ENCODE measurements at places on chromosomes 12 and 14.
A peak's percentile ranks its signal among the peaks of the same experiment; 100 is the strongest.

GRCh38 chr14:78254911-78255461 is 84.8 kb downstream of the NRXN3 start:
- no peak for DNase-seq

DNA sequence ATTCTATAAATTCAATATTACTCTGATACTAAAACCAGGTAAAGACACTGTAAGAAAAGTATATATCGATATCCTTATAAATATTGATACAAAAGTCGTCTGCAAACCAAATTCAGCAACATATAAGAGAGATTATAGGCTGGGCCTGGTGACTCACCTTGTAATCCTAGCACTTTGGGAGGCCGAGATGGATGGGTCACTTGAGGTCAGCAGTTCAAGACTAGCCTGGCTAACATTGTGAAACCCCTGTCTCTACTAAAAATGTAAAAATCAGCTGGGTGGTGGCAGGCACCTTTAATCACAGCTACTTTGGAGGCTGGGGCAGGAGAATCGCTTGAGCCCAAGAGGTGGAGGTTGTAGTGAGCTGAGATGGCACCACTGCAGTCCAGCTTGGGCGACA is 13.5 kb upstream of the TUBA1C start:
- no peak for DNase-seq

- no peak for DNase-seq
These were observed 494.4 kb upstream of the RGS6 start for GRCh38 chr14:71437870-71438269.

GRCh38 chr14:85572845-85573244 is 42.9 kb downstream of the FLRT2 start:
- DNase-seq = peak; percentile 73

GRCh38 chr12:124613151-124613585 is 45.8 kb upstream of the NCOR2 start:
- DNase-seq = peak; percentile 83

- peak; percentile 53 for DNase-seq
These were observed 135.0 kb upstream of the LRIG3 start for GRCh38 chr12:59055204-59055860.

GRCh38 chr12:4736091-4736490 is 15.9 kb downstream of the GALNT8 start:
- DNase-seq = no peak

DNA sequence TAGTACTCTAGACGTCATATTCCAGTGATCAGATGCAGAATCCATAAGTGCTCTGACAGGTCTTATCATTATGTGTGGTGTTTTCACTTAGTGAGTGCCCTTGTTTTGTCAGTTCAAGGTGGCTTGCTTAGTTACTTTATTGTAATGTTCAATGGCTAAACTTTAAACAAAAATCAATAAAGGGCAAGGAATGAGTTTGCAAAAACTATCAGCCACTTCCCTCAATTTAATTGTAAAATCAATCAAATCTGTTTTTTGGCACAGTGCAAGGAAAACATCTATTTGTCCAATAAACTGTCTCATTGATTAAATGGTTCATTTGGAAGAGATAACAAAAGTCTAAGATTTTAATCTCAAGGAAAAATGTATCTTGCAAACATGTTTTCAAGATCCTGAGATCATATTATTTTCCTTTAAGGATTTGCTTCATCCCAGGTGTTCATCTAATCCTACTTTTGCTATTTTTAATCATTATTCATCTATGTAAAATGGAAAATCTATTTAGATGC is 59.6 kb upstream of the EEA1 start:
- no peak for DNase-seq

GRCh38 chr14:55781046-55781445 is 201.0 kb downstream of the KTN1 start:
- DNase-seq = no peak

DNA sequence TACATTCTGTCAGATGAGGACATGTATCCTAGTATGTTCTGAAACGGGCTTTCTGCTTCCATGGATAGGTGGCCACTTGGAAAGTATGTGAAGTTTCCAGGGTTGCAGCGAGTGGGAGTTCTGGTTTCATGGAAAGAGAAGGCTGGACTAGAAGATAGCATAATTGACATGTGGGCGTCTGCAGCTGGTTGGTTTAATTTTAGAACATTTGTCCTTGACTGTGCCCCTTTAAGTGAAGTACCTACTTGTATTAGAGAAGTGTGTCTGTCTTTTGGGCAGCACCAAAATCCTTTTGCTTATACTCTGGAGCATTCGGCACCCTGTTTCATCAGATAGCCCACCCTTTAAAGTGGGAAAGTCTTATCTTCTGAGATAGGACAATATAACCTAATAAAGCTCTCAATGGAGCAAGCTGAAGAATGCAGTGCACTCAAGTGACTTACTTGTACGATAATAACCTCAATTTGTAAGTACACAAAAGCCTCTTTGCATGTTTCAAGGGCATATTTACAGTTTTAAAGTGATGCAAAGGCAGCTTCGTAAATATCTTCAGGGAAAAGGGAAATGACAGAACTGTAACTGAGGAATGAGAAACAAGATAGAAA is 35.2 kb downstream of the NTN4 start:
- no peak for DNase-seq

DNA sequence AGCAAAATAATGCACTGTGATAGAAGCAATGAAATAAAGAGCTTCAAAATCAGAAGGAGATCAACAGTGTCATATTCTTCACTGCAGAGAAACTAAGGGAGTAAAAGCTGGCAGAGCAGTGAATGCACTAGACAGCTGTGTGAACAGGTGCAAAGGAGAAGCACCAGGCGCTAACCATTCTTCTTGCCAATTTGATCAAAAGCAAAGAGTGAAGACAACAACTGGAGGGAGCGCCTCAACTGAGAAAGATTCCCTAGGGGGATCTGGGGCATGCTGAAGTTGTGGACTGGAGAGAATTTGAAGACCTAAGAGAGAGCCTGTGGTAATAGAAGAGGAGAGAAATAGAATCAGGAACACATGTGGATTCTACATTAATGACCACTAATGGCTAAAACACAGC is 50.4 kb upstream of the OVCH1 start:
- no peak for DNase-seq

GRCh38 chr12:57626921-57627445 is 6.0 kb downstream of the B4GALNT1 start:
- DNase-seq = no peak

GRCh38 chr14:90924621-90925340 is 108.6 kb upstream of the TTC7B start:
- DNase-seq = peak; percentile 73

DNA sequence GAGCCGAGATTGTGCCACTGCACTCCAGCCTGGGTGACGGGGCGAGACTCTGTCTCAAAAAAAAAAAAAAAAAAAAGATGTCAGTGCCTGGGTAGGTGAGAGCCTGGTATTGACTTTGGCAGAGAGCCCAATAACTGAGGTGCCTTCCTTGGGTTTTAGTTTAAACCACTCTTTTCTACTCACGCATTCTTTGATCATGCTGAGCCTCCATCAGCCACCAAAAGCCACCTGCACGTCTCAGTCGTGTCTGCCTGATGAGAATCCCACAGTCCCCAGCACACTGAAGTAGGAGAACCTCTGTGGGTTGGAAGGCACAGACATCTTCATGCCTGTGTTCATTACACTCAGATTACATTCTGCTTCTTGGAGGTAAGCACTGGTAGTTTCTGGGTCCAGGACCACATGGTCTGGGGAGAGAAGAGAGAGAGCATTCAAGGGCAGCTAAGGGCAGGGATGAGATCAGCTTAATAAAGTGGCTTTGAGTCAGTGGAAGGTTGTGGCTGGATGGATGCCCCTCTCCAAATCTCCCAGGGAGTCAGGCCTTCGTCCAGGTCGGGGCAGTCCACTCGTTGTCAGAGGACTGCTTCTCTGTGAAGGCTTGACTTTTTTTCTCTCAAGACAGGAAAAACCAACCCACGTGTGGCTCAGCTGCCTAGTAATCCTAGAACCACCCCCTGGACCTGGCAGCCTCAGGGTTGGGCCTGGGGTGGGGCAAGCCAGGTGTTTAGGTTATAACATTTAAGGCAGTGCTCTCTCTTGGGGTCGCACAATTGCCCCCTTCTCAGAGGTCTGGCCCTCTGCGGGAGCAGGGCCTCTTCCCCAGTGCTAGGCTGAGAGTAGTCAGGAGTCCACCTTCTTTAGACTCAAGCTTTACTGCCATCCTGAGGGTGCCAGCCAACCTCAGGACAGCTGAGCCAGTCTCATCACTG is 32.6 kb upstream of the MAX start:
- no peak for DNase-seq

- DNase-seq = no peak
These were observed 11.7 kb downstream of the NAV3 start for GRCh38 chr12:77842430-77842829.

DNA sequence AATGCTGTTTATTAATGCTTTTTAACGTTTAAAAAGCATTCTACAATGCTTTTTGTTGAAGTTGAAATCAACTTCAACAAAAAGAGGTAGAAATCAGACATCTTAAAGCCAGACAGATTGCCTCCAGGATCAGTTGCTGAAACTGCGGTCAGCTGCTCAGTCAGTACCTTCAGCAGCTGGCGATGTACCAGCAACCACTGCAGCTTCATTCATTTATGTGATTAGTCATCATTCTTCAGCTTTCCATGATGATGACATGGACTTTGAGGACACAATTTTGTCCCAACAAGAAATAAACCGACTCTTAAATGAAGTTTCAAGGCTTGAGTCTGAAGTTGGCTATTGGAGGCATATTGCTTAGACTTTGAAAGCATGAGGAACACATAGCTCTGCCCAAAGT is 31.5 kb upstream of the NUAK1 start:
- peak; percentile 43 for DNase-seq

- DNase-seq = no peak
These were observed 25.8 kb upstream of the NCOR2 start for GRCh38 chr12:124593176-124593575.

GRCh38 chr12:132364348-132364902 is 35.0 kb upstream of the GALNT9 start:
- DNase-seq = no peak

DNA sequence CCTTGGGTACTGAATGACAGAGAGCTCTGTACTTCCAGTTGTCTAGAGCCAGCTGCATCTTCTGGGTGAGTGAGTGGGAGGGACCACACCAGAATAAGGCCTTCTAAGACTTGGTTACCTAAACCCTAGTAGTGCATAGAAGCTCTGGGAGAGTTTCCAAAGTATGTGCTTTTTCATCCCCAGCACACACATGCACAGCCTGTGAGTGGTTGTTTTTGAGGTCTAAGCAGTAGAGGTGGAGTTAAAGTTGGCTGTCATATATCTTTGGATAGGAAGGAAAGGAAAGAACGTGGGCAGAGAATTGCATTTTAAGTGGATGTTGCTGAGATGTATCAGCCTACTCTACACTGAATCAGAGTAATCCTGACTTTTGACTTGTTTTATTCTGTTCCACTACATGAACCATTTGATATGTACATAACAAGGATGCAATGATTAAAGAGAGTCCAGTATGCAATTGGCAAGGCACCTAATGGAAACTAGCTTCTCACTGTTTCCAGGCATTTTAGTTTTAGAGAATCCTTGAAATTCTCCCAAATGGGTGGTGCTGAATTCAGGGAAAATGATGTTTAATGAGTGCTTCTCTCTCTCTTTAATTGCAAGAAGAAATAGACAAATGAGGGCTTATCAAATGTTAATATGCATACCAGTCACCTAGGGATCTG is 51.8 kb upstream of the PRICKLE1 start:
- no peak for DNase-seq

DNA sequence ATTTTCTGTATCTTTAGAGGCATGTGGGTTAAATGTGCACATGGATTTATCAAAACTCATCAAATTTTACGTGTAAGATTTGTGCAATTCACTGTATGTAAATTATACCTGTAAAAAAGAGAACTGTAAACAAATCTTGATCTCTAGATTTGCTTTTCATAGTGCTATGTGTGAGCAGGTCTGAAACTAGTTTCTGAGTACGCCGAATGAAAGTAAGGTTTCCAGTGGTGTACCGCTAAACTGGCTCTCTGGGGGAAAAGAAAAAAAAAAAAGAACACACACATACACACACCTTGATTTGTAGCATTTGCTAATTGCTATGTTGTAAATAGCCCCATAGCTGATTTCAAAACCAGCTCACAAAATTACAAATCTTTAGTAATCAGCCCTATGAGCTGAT is 8.6 kb upstream of the SLC41A2 start:
- no peak for DNase-seq
